T-helper 1 cell treated with Interleukin-12 subunit alpha and Interleukin-12 subunit beta and Interleukin-4 antibody, amounts not matched to agents 30 ng/mL and 1 ng/mL, for 36 hours (primary cell): ENCODE measurements at places on chromosomes 2 and 18. TPM values are rescaled to one million over a fixed set of nuclear protein-coding genes. Genes with fewer than 3 reads are reported as not detected.

The CTAGE1 gene
- total RNA-seq, result not detected in 2 replicates

The CD8B gene
- 1.0 and 2.8 TPM in 2 replicates for total RNA-seq

The DES gene
- total RNA-seq, result not detected in 2 replicates

The TUBB6 gene
- 15.9 and 16.0 TPM in 2 replicates for total RNA-seq

The KCNF1 gene
- total RNA-seq, result not detected in 2 replicates

The AFF3 gene
- 0.93 and 1.2 TPM in 2 replicates for total RNA-seq

The RBM45 gene
- 23.1 and 25.6 TPM in 2 replicates for total RNA-seq

The KCNIP3 gene
- not detected in 2 replicates for total RNA-seq

The HNRNPA3 gene
- 295 and 307 TPM in 2 replicates for total RNA-seq

The ANKRD23 gene
- total RNA-seq, result 14.2 and 18.4 TPM in 2 replicates

The STK25 gene
- 122 and 123 TPM in 2 replicates for total RNA-seq

The LCT gene
- 0.49 and 0.74 TPM in 2 replicates for total RNA-seq

The UPP2 gene
- 0.07 TPM in 1 of 2 replicates, not detected in the other for total RNA-seq

The DNAH7 gene
- 0.05 TPM in 1 of 2 replicates, not detected in the other for total RNA-seq

The YPEL5 gene
- total RNA-seq, result 34.7 and 38.5 TPM in 2 replicates

The RGPD8 gene
- total RNA-seq, result 8.4 and 9.9 TPM in 2 replicates

The PLEKHM3 gene
- 6.6 and 6.8 TPM in 2 replicates for total RNA-seq

The SULT1C4 gene
- not detected in 2 replicates for total RNA-seq

The C2orf74 gene
- 4.6 and 6.2 TPM in 2 replicates for total RNA-seq

The CAPN14 gene
- total RNA-seq, result 0.44 and 0.68 TPM in 2 replicates

The SERPINB10 gene
- total RNA-seq, result not detected in 2 replicates
